ENCODE measurements at places on chromosomes 6 and 20.
A peak's percentile ranks its signal among the peaks of the same experiment; 100 is the strongest.

DNA sequence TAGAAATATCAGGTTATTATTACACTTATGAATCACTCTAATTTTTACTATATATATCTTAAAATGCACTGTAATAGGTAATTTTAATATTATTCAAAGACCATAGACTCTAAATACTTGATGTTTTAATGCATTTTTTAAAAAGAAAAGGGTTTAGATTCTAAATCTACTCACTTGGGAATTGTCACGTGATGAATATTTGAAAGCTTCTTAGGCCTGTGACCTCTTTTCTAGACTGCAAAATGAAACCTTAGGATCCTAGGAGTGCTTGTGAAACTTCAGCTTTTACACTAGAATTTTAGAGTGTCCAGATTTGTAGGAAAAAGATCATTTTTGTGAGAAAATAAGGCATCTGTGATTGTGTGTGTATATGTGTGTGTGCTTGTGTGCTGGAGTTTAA, 318.0 kb downstream of the HTR1B start:
- DNase-seq = no peak

DNA sequence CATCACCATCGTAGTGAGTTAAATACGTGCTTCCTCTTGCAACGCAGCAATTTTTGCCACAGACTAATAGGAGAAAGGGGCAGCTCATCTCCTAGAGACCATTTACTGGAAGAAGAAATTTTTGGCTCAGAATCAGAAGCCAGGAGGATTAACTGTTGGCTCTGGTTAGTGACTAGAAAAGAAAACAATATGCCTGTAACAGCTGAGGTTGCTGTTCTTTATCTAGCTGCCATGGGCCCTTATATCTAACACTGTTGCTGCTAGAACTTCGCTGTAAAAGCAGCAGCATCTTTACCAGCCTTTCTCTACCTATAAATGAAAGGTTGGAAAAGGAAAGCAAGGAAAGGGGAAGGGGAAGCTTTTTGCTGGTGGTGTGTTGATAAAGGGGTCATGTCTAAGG, 65.9 kb downstream of the FAM135A start:
- DNase-seq = no peak

GRCh38 chr6:37695273-37695672, 2.4 kb downstream of the MDGA1 start:
- DNase-seq = no peak

DNA sequence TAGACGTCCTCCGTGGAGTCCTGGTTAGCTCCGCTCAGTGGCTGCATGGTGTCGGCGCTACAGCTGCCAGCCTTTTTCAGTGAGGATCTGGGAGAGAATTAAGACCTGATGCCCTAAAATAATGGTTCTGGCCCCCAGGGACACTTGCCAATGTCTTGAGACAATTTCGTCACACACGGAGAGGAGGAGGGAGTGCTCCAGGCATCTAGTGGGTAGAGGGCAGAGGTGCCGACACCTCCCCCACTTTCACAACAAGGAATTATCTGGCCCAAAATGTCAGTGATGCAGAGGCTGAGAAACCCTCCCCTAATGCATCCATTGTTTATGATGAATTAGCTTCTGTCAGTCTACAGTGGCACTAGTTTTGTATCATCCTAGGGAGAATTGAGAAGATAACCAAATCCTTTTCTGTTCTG, 24.4 kb downstream of the TMEM181 start:
- DNase-seq = no peak

DNA sequence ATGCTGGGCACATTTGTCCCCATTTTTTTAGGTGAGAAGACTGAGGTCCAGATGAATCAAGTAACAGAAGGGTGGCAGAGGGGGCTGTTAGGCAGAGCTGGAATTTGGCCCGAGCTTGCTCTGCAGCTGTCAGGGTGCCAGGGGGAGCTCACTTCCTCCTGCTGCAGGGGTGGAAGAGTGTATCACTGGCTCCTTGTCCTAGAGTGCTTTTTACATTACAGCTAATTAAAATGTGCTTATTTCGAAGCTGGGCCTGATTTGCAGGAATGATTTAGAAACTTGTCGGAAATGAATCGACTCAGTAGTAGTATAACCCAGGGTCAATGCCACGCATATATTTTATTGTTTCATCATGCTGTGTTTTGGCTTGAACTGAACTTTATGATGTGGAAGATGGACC, 11.1 kb downstream of the TOX2 start:
- no peak for DNase-seq

DNA sequence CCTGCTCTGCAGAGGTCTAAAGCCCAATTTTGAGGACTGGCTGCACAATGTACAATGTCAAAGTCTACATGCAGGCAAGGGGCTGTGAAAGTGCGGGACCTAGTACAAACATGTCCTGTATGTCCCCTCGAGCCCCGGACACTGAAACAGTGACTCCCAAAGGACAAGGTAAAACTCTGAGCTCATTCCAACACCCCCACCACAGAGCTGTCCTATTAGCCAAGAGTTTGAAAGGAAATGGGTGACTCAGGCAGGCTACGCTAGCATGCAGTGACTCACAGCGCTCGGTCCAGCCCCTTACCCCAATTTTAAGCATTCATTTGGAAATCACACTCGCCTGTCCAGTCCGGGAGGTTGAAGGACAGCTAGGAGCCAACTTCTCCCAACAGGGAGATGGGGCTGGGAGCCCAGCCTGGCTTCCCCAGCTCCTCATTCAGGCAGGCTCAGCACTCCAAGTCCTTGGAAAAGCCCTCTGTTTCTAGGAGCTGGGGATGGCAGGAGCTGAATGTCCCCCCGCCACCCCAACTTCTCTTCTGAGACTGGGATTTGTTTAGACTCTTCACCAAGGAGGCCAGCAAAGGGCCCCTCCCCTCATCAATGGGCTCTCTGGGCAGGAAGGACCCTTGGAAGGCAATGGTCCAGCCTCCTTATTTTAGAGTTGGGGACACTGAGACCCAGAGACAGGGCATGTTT, 3.9 kb downstream of the SDC4 start:
- DNase-seq = peak; percentile 74

GRCh38 chr6:137248702-137249101, 29.5 kb upstream of the IFNGR1 start:
- DNase-seq = no peak

GRCh38 chr6:41191569-41191968, 9.4 kb downstream of the TREML2 start:
- DNase-seq = no peak

GRCh38 chr20:496126-496696, 33.9 kb upstream of the TBC1D20 start:
- peak; percentile 28 for DNase-seq

- peak; percentile 22 for DNase-seq
Measured at GRCh38 chr6:144215402-144215931, 65.2 kb downstream of the STX11 start.

- no peak for DNase-seq
Measured at GRCh38 chr6:42947950-42948349, 12.6 kb upstream of the GNMT start.

GRCh38 chr6:1407499-1407990, 18.2 kb downstream of the FOXF2 start:
- peak; percentile 66 for DNase-seq

- DNase-seq = no peak
Measured at GRCh38 chr6:43101497-43101896, 25.4 kb downstream of the PTK7 start.

DNA sequence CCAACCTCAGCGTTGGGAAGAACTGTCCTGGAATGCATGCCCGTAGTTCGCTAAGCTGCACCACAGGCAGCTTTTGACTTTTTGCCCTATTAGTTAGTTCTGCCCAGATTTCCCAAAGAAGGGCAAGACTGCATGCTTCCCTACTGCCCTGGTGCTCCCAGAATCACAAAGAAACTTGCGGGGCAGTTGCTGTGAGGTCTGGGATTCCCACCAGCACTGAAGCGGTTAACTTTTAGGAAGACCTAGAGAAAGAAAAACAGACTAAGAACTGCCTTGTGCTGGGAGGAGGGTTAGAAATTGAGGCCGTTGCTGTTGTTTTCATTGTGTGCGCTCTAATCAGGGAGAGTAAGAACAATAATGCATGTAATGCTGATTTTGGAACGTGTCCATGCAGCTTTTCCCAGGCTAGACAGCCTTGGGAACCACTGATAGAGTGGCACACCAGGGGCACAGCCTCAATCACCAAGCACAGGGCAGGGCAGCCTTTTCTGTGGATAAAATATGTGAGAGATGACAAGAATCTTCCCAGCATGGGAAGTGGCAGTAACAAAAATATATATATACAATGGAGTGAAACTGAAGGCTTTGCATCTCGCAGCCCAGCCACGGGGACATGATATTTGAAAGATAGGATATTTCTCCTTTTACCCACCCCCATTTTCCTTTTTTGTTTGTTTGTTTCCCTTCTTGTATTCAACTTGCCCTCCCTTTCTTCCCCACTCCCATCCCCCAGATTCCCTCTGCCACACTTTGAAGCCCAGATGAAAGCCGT, 137.7 kb upstream of the HEY2 start:
- no peak for DNase-seq

DNA sequence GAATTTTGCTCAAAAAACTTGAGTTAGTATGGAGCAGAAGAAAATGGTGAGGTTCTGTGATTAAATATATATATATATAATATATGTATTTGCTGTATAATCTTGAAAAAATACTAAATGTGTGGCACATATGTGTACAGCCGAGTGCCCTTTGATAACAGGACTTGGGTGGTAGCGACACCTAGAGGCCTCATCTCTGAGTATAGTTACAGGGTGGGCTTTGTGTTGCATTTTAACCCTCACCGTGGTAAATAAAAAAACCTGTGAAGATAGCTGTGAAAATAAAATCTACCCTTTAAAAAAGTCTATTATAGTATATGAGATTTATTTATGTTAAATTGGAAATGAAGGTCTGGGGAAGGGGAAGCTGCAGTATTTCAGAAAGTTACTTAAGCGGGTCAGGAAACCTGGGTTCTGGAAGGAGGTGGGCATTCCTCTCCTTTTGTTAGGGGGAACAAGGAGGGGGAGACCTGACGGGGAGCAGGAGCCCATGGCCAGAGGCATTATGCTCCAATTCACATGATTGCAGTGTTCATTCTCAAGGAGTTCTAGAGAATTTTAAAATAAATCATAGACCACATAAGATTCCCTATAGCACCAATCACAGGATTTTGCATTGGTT, 82.7 kb downstream of the SH3BGRL2 start:
- peak; percentile 3 for DNase-seq

- DNase-seq = no peak
Measured at GRCh38 chr6:153074761-153075160, 56.3 kb downstream of the RGS17 start.

- DNase-seq = no peak
Measured at GRCh38 chr6:100456141-100456907, 8.4 kb downstream of the SIM1 start.

GRCh38 chr6:26445934-26446667, 5.8 kb downstream of the BTN3A3 start:
- DNase-seq = no peak

- no peak for DNase-seq
Measured at GRCh38 chr6:169345146-169345545, 91.5 kb upstream of the THBS2 start.

DNA sequence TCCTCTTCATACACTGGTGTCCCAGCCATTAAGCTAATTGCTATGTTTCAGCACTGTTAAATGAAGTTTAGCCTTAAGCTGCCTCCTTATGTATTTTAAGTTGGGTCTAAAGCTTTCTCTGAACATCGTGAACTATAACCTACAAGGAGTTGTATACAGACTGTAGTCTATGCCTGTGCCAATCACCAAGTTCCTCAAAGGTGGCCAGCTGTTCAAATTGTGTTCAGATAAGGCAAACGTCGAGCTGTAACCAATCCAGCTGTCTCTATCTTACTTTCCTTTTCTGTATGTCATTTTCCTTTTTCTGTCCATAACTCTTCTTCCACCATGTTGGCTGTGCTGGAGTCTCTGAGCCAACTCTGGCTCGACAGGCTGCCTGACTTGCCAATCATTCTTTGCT, 199.6 kb downstream of the OGFRL1 start:
- no peak for DNase-seq

DNA sequence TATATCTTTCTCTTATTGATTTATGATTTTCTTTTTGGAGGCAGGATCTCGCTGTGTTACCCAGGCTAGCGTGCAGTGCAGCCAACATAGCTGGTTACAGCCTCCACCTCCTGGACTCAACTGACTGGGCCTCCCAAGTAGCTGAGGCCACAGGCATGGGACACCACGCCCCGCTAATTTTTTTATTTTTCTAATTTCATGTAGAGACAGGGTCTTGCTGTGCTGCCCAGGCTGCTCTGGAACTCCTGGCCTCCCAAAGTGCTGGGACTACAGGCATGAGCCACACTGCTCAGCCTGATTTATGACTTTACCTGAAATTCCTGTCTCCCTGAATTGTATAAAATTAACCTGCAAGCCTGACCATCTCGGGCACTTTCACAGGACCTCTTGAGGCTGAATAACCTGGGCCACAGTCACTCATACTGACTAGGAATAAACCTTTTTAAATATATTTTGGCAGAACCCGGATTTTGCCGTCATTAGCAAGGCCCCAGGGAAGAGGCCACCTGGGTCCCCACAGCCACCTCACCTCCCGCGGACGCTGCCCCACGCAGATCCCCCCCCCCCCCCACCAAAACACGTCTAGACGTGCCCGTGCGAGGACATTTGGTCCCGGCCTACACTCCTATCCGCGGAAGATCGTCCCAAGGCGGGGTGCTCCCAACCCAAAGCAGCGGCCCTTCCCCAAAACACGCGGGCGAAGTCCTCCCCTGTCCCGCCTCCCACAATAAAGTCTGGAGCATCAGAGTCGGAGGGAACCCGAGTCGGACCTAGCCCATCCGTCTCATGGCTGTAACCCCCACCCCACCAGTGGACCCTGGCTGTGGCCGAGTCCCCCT, 902 bp downstream of the ZNF337 start:
- DNase-seq = no peak
